ENCODE measurements at places on chromosomes 11 and 22.

DNA sequence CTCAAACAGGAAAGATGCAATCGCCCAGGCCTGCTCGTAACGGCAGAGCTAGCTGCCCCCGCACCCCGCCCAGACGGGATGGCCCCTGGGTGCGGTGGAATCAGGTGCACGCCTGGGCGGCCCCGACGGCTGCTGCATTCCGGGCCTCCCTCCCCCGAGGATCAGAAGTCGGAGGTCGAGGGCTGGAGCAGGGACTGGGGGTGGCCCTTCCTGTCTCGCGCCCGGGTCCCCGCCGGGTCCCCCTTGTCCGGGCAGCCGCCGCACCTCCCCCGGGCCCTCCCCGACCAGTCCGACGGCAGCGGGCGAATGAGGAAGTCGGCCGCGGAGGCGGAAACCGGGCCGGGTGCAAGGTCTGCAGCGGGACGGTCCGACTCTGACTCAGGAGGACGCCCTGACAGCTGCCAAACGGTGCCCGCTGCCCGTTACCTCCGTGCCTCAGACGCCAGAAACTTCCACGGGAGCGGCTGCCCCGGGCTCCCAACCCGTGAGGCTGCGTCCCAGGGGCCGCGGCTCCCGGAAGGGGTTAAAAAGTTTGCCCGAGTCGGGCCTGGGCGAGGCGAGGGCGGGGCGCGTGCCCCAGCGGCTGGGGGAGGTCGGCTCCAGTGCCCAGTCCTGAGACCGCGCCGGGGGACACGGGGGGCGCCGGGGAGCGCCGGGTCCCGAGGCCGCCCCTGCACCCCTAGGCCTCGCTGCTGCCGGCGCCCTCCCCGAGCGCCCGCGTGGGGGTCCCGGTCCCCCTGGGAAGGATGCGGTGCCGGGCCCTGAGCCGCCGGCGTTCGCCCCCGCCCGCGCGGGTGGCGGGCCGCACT is 663 bp downstream of the MYH9 start:
- no peak for DNase-seq

DNA sequence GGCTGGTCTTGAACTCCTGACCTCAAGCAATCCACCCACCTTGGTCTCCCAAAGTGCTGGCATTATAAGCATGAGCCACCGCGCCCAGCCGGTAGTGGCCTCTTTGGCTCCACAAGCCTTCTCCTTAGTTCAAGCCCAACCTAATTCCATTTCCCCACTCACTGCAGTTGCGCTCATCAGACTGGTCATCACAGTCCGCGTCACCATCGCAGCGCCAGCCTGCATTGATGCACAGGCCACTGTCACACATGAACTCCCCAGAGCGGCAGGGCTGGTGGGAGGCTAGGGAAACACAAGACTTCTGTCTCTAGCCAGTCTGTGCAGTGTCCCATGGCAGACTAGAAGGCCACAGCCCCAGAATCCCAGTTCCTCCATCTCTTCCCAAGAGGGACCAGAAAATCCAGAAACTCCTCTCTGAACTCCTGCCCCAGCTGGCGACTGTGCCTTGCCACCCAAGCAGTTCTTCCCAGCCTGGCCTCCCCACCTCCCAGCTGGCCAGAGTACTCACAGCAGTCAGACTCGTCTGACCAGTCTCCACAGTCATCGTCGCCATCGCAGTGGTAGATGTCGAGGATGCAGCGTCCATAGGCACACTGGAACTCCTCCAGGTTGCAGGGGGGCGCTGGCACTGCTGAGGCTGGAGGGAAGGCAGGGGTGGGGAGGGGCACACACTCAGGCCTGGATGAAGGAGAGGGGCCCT is 19.8 kb downstream of the LRP4 start:
- no peak for DNase-seq

GRCh38 chr11:123211981-123212380 is 16.9 kb upstream of the CLMP start:
- DNase-seq: no peak

- DNase-seq: no peak
Observed at GRCh38 chr11:107496011-107496410, 38.4 kb upstream of the CWF19L2 start.

- DNase-seq: no peak
Observed at GRCh38 chr11:116224889-116225200, 547.9 kb downstream of the BUD13 start.

DNA sequence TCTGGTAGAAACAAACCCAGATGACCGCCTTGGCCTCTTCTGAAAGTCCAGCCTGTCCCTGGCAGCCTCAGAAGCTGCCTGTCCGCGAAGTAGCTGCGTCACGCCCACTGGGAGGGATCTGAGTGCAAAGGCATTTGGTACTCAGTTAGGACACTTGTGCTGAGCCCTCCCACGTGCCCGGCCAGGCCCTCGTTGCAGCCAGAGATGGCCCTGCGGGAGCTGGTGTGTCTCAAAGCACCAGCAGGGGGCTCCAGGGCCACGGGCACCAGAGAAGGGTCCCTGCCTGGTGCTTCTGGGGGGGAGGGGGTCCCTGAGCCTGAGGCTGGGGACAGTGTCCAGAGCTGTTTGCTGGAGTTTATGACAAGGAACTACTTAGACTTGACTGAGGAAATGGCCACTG is 5.8 kb downstream of the SELENOO start:
- no peak for DNase-seq

- no peak for DNase-seq
Observed at GRCh38 chr11:130650456-130651030, 202.1 kb downstream of the ADAMTS15 start.

DNA sequence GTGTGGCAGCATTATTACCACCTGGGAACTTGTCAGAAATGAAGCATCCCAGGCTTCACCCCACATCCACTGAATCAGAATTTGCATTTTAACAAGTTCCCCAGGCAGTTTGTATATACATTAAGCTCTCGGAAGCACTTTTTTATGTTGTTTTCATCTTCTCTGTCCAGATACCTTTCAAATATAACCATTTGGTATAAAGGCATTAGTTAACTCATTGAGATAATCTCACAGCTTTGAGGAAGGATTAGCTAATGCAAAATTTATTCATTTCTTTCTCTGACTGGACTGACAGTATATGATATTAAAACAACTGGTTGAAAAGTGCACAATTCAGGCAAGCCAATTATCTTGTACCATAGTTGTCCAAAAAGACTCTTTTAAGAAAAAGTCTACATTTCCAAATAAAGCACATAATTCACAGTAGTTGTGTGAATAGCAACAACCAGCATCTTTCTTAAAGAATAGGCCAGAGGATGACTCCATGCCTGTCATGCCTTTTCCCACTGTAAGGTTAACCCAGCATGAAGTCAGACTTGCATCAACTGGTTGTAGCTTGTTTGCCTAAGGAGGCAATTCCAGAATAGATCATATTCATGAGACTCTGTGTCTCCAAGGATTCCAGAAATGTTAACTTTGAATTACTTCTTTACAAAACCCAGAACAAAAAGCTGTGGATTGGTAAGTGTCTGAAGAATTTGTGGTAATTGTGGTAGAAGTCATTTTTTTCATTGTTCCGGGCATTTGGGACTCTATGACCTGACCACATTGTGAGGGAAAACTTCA is 254.3 kb upstream of the SESN3 start:
- DNase-seq: no peak

DNA sequence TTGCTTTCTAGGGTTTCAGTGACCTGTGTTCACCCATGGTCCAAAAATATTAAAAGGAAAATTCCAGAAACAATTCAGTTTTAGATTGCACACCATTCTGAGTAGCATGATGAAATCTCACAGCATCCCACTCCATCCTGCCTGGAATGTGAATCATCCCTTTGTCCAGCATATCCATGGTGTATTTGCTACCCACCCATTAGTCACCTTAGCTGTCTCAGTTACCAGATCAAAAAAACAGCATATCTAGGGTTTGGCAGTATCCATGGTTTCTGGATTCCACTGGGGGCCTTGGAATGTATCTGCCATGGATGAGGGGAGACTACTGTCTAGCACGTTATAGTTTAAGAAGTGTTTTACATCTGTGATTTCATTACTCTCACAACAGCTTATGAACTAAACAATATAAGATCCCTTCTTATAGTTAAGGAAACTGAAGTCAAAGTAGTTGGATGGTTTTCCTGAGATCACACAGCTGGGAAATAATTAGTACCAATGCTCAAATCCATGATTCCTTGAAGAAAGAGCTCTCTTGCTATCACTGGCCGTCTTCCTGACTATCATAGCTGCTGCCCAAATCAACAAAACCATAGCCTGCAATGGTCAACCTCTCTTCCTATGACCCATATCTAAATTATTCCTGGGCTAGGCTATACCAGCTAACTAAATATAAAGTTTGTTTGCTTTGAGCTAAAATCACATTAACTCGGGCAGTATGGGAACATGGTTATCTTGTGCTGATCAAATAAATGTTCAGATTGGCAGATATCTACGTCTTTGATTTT is 122.6 kb downstream of the MICAL2 start:
- no peak for DNase-seq

DNA sequence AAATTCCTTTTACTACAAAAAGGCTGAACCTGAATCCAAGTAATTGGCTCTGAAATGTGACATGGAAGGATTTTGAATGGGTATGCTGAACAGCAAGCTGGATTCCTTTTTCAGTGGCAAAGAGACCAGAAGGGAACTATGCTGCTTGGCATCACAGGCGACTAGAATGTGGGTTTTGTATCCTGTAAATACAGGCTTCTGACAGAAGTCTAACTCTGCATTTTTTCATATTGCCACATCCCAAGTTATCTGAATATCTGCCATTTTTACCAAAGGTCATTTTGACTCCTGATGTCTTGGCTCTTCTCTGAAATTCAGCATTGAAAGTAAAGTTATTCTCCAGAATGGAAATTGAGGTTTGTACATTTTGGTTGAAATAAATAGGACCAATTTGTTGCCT is 145.7 kb downstream of the ARHGAP42 start:
- DNase-seq: no peak

- DNase-seq: no peak
Observed at GRCh38 chr11:126592496-126593410, 237.3 kb downstream of the ST3GAL4 start.

DNA sequence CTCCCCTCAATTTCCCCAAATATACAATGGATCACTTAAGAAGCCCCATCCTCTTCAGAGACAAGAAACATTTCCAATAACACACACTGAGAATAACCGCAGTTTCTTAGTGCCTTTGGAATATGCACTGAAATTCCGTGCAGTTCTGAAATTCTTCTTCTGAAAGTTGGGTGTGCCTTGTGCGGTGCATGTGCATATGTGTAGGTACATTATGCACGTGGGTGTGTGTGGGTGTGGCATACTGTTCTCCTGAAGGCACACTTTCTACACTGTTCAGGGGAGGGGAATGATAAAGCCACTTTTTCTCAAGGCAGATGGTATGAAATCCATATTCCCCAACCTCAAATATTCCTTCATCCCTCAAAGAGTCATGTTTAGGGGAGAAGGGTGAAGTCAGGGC is 1.7 kb downstream of the EXPH5 start:
- DNase-seq: no peak

GRCh38 chr11:10803676-10804075 is 5.0 kb downstream of the EIF4G2 start:
- no peak for DNase-seq

- no peak for DNase-seq
Observed at GRCh38 chr11:112565551-112565950, 304.9 kb upstream of the PLET1 start.

- DNase-seq: no peak
Observed at GRCh38 chr22:46972256-46972655, 209.8 kb downstream of the TBC1D22A start.

- DNase-seq: no peak
Observed at GRCh38 chr11:94120946-94121345, 7.7 kb upstream of the PANX1 start.

DNA sequence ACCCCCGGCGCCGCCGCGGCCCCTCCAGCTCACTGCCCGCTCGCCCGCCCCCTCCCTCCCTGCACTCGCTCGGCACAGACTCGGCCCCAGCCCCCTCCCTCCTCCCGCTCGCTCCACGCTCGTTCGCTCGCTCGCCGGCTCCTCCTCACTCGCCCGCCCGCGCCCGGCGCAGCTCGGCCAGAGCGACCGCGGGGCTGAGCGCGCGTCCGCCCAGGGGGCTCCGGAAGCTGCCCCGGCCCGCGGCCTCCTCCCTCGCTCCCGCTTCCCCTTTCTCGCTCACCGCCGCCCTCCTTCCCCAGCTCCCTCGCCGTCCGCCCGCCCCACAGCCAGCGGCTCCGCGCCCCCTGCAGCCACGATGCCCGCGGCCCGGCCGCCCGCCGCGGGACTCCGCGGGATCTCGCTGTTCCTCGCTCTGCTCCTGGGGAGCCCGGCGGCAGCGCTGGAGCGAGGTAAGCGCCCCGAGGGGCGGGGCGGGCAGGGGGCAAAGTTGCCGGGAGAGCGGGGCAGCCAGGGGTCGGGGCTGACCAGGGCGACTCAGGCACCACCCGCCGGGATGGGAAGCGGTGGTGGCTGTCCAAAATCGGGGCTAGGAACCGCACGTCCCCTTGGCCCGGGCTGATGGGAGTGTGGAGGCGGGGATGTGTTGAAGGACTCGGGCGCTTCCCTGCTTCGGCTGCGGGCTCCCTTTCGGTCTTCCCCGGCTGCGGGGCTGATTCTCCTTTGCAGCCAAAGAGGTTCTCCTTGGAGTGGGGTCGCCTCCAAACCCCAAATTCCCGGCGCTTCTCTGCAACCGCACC is at the start of gene SEZ6L:
Gene SEZ6L (plus strand): TSS at position 148 of the 797 bp plus-strand sequence. CDS start 208 bp downstream, at position 356.
- DNase-seq: no peak

GRCh38 chr11:64771861-64772260 is 6.5 kb downstream of the SF1 start:
- DNase-seq: no peak

GRCh38 chr11:111730871-111731591 is 35.2 kb downstream of the PPP2R1B start:
- DNase-seq: no peak

GRCh38 chr22:38802671-38803121 is 8.8 kb upstream of the DNAL4 start:
- no peak for DNase-seq

DNA sequence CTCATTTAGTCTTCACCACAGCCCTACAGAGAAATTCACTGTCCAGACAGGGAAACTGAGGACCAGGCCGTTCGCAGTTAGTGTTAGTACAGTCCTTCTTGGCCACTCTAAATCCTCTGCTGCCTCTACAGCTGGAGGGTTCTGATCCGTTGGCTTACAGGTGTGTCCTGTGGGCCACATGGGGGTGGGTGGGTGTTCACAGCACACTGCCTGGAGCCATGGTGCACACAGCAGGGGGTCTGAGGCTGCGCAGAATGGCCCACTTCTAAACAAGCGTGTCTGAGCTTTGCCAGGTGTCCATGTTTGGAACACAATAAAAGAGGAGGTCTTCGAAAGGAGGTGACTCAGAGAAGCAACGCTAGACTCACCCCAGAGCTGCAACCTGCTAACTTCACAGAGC is 249.0 kb downstream of the ST3GAL4 start:
- DNase-seq: no peak

GRCh38 chr11:113992459-113993110 is 17.7 kb downstream of the HTR3A start:
- no peak for DNase-seq

GRCh38 chr22:46120420-46120737 is 29.9 kb upstream of the PPARA start:
- DNase-seq: no peak

DNA sequence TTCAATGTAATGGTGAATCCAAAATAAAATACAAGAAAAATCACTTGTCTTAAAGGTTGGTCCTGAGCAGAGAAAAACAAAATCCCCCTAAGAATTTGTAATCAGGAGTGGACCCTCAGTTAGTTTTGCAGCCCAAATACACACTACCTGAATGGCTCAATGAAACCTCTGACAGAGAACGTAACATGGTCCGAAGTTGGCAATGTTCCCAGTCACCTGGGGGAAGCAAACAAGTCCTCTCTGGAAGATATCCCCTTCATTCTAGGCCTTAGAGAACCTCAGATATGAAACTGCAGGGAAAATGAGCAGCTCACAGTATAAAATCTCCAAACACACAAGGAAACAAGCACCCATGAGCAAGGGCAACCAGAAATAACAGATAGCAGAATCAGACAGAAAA is 58.2 kb downstream of the MORC2 start:
- no peak for DNase-seq

Measured in effector CD8-positive, alpha-beta T cell (primary cell).